ENCODE measurements at places on chromosomes 5 and 9. TPM values are rescaled to one million over a fixed set of nuclear protein-coding genes. Genes with fewer than 3 reads are reported as not detected.

SLC36A2 gene
- total RNA-seq: not detected

ALG2 gene
- 21.9 TPM for total RNA-seq

ARHGEF39 gene
- 0.54 TPM for total RNA-seq

TMEM252 gene
- total RNA-seq: not detected

PCDH1 gene
- total RNA-seq: 23.4 TPM

SPATA31D4 gene
- not detected for total RNA-seq

PRDM9 gene
- not detected for total RNA-seq

MSX2 gene
- total RNA-seq: 2.6 TPM

NPR3 gene
- total RNA-seq: 1.1 TPM

IL31RA gene
- total RNA-seq: not detected

SHISAL2B gene
- not detected for total RNA-seq

NCS1 gene
- 118 TPM for total RNA-seq

ARSI gene
- 11.6 TPM for total RNA-seq

PDGFRB gene
- total RNA-seq: 125 TPM

PCDHA1 gene
- not detected for total RNA-seq

HTR4 gene
- total RNA-seq: 1.0 TPM

IL3 gene
- not detected for total RNA-seq

PRPF4 gene
- total RNA-seq: 20.5 TPM

BNC2 gene
- total RNA-seq: 90.2 TPM

C9orf153 gene
- 0.47 TPM for total RNA-seq

OTP gene
- total RNA-seq: not detected

GABRA6 gene
- not detected for total RNA-seq

IRF1 gene
- 74.3 TPM for total RNA-seq

RETREG1 gene
- 17.3 TPM for total RNA-seq

C5orf52 gene
- not detected for total RNA-seq

CARTPT gene
- 40.2 TPM for total RNA-seq

ZNF484 gene
- 14.3 TPM for total RNA-seq

SAXO1 gene
- not detected for total RNA-seq

CAMK4 gene
- total RNA-seq: 5.0 TPM

FGD3 gene
- 3.2 TPM for total RNA-seq

ECSCR gene
- 12.8 TPM for total RNA-seq

SPINK6 gene
- not detected for total RNA-seq

OTULINL gene
- total RNA-seq: 11.3 TPM
